ENCODE measurements at places on chromosomes 6 and 20.

GRCh38 chr6:25682324-25682723 is 30.3 kb downstream of the SCGN start:
- DNase-seq, result no peak

GRCh38 chr6:12909833-12910232 is 193.3 kb downstream of the PHACTR1 start:
- DNase-seq, result no peak

DNA sequence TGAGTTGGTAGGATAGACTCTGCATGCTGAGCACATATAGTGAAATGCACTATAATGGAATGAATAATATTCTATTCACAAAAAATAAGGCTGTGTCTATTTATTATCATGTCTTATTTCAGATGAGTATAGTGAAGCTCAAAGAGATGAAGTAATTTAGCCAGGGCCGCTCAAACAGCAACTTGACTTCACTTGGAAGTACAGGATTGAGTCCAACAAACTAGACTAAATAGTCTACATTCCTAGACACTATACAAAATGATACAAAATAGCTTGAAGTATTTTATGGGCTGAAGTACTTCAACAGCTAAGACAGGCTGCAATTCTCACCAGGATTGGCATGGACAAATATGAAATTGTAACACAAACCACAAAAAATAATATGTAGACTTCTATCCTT is 144.5 kb upstream of the DST start:
- DNase-seq, result peak; percentile 37

- DNase-seq, result no peak
Observed at GRCh38 chr6:32908897-32909296, 31.9 kb downstream of the HLA-DMB start.

GRCh38 chr6:15033850-15034203 is 212.0 kb upstream of the JARID2 start:
- no peak for DNase-seq

DNA sequence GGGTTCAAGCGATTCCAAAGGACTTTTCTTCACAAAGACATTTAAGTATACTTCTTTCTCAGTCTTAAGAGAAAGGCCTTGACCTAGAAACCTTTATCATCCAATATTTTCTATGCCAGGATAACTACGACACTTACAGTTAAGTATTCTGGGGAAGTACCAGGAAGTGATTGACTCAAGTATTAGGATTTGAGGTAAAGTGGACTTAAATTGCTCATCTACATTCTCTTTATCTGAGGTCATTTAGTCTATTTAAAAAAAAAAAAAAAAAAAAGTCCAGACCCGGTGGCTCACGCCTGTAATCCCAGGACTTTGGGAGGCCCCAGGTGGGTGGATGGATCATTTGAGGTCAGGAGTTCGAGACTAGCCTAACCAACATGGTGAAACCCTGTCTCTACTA is 114.7 kb downstream of the ZFAND3 start:
- DNase-seq, result no peak

GRCh38 chr20:37986873-37987601 is 46.2 kb downstream of the TTI1 start:
- no peak for DNase-seq

GRCh38 chr20:57619051-57619831 is 985 bp downstream of the ZBP1 start:
- no peak for DNase-seq

DNA sequence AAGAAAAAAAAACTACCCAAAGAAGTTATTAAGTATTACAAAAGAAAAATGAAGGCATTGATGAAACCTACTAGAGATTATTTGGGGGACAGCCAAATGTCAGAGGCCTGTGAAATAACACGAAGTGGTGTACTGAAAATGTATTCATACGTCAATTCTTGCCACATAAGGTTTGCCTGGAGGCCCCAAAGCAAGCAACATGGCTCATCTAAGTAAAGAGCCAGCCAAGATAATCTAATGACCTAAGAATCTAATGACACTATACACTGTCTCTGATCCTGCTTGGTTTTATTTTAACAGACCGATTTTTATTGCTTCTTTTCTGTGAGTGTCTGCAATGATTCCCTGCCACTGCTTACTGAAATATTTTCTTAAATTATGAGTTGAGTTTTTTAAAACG is 34.7 kb downstream of the FILIP1 start:
- peak; percentile 74 for DNase-seq

DNA sequence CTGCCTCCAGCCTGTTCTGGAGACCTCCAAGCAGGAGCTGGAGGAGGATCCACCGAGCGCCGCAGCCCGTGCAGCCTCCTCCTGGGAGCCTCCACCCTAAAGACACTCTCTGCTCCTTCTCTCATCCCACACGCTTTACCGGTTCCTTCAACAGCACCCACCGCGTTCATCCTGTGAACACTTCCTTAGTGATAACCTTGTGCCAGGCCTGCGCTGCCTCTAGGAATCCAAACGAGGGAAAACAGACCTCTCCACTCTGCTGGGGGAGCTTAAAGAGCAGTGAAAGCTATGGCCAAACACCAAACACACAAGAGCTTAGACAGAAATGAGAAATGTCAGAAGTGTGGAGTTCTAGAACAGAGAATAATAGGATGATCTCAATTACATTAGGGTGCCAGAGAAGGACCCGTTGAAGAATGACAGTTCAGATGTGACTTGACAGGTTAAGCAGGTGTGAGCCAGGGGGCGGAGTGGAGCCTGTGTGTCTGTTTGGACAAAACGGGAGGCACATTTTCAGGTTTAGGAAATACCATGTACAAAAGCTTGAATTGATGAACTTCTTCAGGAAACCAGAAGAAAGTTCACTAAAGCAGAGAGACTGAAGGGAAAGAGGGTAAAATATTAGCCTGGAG is 28.5 kb upstream of the HLA-DRB5 start:
- no peak for DNase-seq

DNA sequence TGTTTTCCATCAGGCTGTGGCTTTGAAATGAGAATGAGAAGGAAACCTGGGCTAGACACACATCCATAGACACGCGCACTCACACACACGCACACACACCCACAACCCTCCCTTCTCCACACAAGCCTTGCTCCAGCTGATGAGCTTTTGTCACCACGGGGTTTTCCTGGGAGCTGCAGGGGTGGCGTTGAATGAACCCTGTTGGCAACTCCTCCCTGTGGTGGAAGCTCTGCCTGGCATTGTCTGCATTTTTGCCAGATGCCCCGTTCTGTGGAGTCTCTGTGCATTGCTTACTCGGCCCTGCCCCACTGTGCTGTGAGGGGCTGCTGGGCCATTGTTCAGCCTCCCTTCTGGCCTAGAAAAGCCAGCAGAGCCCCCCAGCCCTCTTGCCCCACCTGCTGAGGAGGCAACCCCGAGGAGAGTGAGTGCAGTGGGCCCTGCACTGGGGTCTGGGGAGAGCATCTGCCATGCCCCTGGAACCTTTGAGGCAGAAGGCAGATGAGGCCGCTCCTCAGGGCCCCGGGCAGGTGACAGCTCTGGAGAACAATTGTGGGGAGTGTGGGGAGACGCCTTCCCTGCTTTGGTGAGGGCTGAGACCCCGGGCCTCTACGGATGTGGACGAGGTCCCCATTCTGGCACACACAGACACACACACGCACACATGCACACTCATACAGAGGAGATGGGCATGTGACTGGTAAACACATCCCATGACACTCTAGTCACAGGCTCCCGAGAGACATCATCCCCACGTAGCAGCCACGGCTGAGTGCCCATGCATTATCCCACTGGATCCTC is 9.9 kb downstream of the ADIG start:
- DNase-seq, result peak; percentile 16

- no peak for DNase-seq
Observed at GRCh38 chr20:3612795-3613572, 50.2 kb downstream of the GFRA4 start.

GRCh38 chr6:53148684-53149083 is at the start of gene GCM1:
GCM1 (minus strand) TSS chr6:53148841; CDS start chr6:53145632, 3,209 bp downstream.
- no peak for DNase-seq

GRCh38 chr6:79385893-79386292 is 151.3 kb downstream of the LCA5 start:
- peak; percentile 15 for DNase-seq

- no peak for DNase-seq
Observed at GRCh38 chr6:140932909-140933308, 1199.8 kb upstream of the GJE1 start.

GRCh38 chr20:611843-612185 is 1.7 kb upstream of the TCF15 start:
- no peak for DNase-seq

- no peak for DNase-seq
Observed at GRCh38 chr6:119821380-119821779, 471.8 kb upstream of the MAN1A1 start.

DNA sequence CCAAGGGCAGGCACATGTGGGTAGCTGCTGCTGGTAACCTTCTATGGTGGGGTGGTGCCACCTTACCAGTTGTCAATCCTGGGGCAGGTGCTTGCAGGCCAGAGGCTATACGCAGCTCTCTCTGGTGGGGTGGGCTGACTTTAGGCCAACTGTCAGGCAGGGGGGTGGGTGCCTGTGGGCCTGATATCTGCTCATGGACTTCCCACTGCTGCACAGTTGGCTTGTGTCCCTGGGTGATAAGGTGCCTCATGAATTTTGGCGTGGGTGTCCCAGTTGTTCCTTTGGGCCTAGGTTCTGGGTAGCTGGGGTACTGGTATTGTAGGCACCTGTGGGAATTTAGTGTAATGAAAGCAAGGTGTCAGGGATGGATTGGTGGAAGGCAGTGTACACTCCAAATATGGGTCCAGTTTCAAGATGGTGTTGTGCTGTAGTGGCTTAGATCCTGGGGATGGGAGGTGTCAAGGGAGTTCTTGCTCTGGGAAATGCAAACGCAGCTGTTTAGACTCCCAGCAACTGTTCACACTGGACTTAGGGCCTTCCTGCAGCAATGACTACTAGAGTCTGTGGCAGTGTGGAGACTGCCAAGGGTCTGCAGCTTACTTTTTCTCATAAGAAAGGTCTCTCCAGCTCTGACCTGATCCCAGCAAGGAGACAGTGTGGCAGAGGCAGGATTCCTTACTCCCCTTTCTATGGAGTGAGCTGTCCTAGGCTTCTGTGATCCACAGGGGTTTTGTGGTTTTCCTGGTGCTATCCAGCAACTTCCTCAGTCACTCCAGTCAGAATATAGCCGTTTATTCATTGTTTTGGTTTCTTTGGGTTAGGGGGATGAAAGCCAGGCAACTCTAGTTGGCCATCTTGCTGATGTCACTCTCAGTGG is 128.2 kb downstream of the CRYBG1 start:
- DNase-seq, result peak; percentile 68

GRCh38 chr6:44464527-44465310 is 77.2 kb downstream of the CDC5L start:
- DNase-seq, result peak; percentile 32

All from brain microvascular endothelial cell (primary cell).